ENCODE measurements at places on chromosomes 12 and 14.

DNA sequence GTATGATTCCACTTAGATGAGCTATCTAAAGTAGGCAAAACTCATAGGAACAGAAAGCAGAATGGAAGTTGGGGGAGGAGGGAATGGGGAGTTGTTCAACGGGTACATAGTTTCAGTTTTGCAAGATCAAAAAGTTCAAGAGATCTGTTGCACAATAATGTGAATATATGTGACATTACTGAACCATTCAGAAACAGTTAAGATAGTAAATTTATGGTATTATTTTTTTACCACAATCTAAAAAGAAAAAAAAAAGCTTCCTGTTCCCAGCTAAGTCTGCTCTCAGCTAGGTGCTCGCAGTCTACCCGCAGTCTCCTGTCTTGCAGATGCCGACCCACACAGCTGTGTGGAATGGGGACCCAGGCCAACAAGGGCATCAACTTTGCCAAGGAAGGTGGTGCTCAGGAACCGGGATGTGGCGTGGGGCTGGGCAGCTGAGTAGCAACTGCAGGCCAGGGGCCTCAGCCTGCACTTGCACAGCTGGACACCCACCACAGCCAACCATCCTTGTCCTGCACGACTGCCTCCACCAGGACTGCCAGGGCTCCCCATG is 15.3 kb upstream of the ANO6 start:
- no peak for DNase-seq

DNA sequence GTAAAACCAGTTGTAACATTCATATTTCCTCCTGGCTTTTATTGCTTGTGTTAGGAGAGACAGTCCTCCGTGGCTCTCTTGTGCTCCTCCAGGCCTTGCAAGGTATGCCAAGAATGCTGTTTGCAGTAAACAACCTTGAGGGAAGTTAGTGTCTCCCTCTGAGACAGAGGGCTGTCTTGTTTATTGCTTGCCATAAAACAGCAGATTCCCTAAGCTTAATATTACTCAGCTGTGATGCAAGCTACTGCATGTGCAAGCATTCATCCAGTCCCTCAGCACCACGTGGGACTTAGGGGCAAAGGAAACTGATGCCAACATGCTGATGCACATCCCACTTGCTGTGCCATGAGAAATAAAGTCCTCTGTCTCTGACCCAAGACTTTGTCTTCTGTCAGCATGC is 6.6 kb downstream of the POMT2 start:
- DNase-seq = no peak

DNA sequence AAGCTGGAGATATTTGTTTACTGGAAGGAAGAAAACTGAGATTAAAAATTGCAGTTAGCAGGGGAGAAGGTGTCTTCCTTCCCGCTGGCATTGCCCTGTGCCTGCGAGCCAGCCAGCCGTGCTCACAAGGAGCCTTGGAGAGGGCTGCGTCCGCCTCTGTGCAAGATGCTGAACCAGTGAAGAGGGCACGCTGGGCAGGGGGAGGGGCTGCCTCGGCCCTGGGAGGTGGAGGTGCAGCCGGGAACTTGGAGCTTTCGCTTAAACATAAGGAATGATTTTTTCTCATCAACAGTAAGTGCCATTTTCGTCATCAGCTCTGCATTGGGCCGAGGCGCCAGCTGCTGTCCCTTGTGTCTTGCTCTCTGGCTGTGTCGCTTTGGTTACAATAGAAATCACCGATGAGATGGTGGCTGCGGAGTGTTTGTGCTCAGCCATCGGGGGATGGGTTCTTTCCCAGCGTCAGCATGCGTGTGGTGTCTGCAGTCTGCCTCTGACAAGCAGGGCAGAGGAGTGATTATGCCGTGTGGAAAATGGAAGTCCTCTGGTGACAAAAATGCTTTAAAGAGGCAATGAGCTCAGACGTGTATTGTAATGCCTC is 97.3 kb downstream of the ESR2 start:
- no peak for DNase-seq

- DNase-seq = no peak
Observed at GRCh38 chr14:54781961-54782750, 120.5 kb downstream of the GCH1 start.

- DNase-seq = no peak
Observed at GRCh38 chr14:95527387-95528002, 7.4 kb upstream of the GLRX5 start.

DNA sequence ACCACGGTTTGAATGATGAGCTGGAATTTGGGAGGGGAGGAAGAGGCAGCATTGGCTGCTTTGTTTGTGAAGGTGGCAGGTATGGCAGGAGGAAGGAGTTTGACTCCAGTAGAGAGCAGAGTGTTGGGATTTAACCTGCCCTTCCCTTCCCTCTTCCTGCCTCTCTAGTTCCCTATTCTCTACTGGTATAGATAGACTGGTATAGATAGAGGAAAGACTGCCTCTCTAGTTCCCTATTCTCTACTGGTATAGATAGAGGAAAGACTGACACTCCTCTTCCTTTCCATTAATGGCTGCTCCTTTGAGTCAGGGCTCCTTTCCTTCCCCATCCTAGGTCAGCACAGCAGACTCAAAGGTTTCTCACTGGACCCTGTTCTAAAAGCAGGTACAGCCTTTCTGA is 8.4 kb upstream of the SYCP3 start:
- DNase-seq = no peak

- DNase-seq = no peak
Observed at GRCh38 chr12:87935216-87935615, 94.0 kb downstream of the C12orf50 start.

- DNase-seq = no peak
Observed at GRCh38 chr12:102776041-102776440, 141.0 kb downstream of the PAH start.

Data from stimulated activated CD4-positive, alpha-beta T cell treated with anti-CD3 and anti-CD28 coated beads, Interleukin-15, amount 100 ng/mL, for 1 hour (primary cell).